ENCODE measurements at places on chromosomes 7 and 10.

- H3K4me1 ChIP-seq = no peaks in the 10 kb centered on the region
- H3K27me3 ChIP-seq = peaks cover 60% of the 10 kb centered on the region
Observed at GRCh38 chr10:97097084-97097433, 88.7 kb downstream of the SLIT1 start.

DNA sequence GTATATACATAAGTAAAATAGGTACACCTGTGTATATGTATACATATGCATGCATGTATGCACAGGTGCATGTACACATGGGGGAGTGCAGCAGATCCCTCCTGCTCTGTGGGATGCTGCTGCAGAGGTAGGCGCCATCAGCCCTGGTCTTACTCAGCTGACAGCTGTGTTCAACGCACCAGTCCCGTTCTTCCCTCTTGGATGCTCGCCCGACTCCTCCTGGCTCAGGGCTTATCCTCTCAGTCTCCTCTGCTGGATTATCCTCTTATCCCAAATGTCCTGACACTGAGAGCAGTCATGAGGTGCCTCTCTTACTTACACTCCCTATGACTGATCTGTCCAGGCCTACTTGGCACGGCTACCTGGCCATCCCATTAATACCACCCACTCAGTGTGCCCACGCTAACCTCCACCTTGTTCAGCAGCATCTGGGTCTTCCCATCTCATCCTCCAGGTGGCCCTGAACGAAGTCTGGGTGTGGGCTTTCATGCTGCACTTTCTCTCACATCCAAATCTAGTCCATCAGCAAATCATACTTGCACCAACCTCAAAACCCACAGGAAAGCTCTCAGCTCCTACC is 357.1 kb downstream of the TCERG1L start:
- H3K4me3 ChIP-seq = no peak overlapping the region
- no peaks in the 10 kb centered on the region for H3K27me3 ChIP-seq
- H3K27ac ChIP-seq = no peak overlapping the region

DNA sequence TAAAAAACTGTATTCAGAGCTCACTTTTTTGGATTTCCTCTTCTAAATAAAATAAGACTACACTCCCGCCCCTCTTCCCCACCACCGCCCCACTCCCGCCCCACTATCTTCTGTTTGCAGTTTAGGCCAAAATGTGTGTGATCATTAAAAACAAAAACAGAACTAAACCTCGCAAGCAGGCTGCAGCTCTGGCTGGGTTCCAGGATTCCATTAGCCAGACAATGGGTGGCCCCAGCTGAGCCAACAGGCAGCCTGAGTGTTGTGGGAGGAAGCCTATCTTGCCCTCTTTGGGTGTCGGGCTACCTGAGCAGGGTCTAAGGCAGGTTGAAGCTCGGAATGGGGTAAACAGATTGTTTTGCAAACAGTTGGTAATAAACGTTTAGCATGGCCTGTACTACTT is 41.7 kb downstream of the ARL4A start:
- no peaks in the 10 kb centered on the region for H3K36me3 ChIP-seq
- no peaks in the 10 kb centered on the region for H3K27me3 ChIP-seq
- no peak overlapping the region for H3K27ac ChIP-seq
- peak; percentile 78 for DNase-seq
- H3K4me3 ChIP-seq = no peak overlapping the region

DNA sequence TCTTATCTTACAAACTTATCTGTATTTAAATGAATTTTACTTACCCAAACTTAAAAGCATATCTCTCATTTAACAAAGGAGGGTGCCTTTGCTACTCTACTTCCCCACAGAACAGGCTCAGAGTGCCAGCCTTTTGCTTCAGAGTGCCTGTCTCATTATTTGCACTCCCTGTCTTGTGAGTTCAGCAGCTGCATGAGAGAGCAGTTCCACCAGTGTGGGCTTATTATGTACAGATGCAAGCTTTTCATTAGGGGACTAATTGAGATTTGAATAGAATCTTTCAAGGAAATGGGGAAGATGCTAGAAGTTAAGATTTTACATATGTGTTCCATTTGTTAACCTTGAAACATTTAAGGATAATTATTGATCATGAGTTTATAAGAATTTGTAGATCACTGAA is 310.2 kb upstream of the LRRN3 start:
- no peaks in the 10 kb centered on the region for H3K27me3 ChIP-seq
- H3K4me3 ChIP-seq = no peak overlapping the region
- no peak for DNase-seq
- no peaks in the 10 kb centered on the region for H3K36me3 ChIP-seq

DNA sequence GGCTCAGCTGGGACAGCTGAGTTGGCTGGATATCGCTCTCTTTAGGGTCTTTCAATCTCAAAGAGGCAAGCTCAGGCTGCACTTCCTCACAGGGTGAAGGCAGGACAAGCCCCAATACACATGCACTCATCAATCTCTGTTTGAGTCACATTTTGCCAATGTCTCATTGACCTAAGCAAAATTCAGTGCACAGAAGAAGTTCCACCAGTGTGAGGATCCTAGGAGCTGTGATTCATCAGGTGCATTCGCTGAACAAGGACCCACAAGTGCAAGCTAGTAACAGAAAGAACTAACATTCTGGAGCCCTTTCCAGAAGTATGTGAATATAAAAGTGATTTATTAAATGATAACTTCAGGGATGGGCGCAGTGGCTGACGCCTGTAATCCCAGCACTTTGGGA is 477.2 kb downstream of the GPAM start:
- H3K27me3 ChIP-seq = no peaks in the 10 kb centered on the region
- H3K4me3 ChIP-seq = no peak overlapping the region
- no peaks in the 10 kb centered on the region for H3K36me3 ChIP-seq

- H3K4me1 ChIP-seq = no peaks in the 10 kb centered on the region
- no peaks in the 10 kb centered on the region for H3K36me3 ChIP-seq
- H3K27ac ChIP-seq = no peak overlapping the region
- H3K27me3 ChIP-seq = no peaks in the 10 kb centered on the region
- no peak overlapping the region for H3K4me3 ChIP-seq
- DNase-seq = no peak
Observed at GRCh38 chr7:7324698-7325097, 142.4 kb downstream of the C1GALT1 start.
